Stimulated activated CD4-positive, alpha-beta T cell treated with anti-CD3 and anti-CD28 coated beads, Interleukin-15, amount 100 ng/mL, for 1 hour (primary cell): ENCODE measurements at places on chromosomes 12 and 14.

DNA sequence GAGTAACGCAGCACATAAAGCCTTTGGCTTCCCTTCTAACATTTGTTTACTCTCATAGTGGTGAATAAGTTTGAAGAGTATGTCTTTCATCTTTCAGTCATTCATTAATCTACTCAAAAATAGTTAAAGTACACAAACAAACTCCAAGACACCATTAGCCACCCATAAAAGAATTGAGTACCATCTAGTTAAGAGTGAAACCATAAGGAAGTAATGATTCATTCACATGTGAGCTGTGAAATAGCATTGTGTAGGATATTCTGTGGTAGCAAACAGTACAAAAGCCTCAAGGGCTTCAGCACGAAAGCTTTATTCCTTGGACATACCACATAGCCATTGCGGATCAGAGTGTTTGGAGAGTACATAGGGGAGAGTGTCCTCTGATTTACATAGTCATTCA lies 13.9 kb downstream of the SYT1 start:
- DNase-seq = no peak

- no peak for DNase-seq
Measured at GRCh38 chr12:103887738-103888137, 42.5 kb upstream of the HSP90B1 start.

GRCh38 chr14:98834119-98834518 lies 437.9 kb downstream of the BCL11B start:
- DNase-seq = no peak

DNA sequence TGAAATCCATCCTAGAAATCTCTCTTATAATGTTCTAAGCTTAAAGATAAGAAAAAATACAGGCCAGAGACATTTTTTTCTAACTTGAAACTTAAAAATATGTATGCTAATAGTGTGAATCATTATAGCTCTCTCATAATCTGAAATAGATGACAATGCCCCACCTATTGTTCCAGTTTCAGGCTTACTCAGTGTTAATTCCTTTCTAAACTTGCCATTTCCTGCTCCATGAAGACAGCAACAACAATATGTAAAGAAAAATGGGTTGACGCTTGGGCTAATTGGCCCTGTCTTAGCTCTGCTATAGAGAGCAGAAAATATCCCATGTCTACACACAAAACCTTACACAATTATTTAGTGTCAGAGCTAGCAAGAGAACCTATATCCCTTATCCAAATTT lies 37.1 kb downstream of the LMO3 start:
- DNase-seq = no peak

GRCh38 chr14:98803196-98803595 lies 468.8 kb downstream of the BCL11B start:
- DNase-seq = no peak

DNA sequence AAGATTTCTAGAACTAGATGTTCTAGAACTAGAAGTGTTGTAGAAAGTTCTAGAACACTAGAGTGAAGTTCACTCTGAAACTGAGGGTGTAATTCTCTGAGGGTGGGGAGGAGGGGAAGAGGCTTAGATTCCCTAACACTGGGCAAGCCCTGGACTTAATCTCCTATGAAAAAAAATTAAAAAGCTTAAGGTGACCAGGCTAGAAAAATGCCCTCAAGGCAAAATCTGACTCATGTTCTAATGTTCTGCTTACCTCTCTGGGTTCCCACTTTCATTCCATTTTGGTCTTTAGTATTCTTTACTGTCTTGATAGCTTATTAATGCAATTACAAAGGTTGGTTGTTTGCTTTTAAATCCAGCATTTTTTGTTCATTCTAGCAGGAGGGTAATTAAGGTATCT lies 101.5 kb downstream of the KICS2 start:
- DNase-seq = no peak

GRCh38 chr14:72776701-72777261 lies 117.1 kb downstream of the DPF3 start:
- DNase-seq = no peak

DNA sequence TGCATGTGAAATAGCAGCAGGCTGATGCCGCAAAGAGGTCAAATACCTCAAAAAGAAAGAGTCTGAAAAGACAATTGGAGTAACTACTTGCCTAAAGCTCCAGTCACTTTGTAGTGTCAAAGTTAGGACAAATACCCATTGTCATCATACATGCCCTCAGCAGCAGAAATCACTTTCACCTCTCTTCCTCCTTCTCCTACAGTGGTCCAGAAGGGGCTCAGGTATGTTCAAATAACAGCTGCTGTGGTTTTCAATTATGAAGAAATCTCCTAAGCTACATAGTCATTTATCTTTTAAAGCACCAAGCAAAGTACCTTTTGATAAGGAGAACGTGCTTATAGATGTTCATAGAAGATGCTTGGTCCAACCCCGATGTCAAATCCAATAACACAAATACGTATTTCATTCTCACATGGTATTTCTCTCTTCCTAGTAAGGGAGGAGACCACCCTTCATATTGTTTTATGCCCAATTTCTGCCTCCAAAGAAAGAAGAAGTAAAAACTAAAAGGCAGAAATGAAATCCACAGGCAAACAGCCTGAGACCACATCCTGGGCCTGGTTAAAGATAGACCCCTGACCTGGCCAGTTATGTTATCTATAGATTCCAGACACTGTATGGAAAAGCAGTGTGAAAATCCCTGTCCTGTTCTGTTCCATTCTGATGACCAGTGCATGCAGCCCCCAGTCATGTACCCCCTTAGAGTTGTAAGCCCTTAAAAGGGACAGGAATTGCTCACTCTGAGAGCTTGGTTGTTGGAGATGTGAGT lies 23.7 kb downstream of the GYS2 start:
- DNase-seq = no peak

GRCh38 chr14:60512973-60513571 lies 4.1 kb downstream of the SIX6 start:
- DNase-seq = no peak

DNA sequence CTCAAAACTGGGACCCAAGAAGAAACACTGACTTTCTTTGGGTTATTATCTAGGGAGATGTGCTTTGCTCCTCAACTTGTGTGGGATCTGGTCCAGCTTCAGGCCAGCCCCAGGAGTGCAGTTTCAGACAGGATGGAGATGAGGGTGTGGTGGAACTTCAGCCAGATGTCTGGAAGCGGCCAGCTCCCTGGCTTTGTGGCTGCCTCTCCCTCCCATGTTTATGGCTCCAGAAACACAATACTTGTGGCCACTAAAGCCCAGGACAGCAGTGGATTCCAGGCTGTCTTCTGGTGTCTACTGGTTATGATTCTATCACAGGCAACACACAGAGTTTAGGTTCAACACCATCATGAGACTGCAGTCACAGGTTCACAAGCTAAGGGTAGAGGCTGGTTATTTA lies 44.2 kb upstream of the EMP1 start:
- DNase-seq = no peak

DNA sequence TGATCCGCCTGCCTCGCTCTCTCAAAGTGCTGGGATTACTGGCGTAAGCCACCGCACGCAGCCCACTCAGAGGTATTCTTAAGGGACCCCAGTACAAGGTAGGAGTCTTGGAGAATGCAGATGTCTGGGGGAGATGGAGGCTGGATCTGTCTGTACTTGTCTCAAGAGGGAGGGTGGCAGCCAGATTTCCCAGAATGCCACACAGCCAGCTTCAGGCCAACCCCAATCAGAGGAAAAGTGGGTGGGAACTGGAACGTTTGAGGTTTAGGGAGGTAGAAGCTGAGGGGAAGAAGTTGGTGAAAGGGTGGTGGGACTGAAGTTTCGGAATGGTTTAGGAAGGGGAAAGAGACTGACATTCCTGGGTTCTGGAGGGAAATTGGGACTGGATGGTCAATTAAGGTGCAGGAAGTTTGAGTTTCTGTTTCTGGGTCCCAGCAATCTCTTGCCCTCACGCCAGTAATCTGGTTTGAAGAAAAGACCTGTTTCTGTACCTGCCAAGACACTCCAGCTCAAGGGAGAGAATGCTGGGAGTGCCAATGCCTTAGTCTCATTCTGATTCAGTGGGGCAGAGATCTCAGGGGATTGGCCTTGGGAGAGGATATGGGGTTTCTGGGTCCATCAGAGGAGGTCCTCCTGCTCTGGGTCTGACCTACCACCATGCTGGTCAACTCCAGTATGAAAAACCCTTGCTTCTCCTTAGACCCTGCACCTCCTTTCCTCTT lies 8.1 kb upstream of the ZNF385A start:
- DNase-seq = no peak

DNA sequence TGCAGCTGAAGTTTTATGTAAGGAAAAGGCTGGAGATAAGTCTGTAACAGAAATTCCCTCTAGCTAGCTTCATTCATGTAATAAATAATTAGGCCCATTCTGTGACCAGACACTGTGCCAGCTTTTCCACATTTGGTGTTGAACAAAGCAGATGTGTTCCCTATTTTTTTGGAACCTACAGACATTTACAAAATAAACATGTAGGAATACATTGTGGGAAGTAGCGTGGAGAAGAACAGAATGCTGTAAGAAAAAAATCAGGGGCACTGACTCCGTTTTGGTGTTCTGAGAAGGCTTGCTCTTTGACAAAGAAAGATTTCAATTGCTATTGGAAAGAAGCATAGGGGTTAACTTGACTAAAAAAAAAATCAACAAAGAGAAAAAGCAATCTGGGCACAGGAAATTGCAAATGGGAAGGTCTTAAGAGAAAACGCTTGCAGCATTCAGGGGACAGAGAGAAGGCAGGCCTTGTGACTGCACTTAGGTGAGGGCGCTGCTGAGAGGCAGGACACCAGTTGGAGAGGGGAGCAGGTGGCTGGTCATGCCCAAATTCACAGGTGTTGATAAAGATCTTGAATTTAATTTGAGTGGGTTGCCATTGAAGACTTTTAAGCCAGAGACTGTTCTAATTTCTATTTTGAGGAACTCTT lies 4.0 kb downstream of the FAR2 start:
- DNase-seq = no peak

- no peak for DNase-seq
Measured at GRCh38 chr12:105470601-105471000, 140.1 kb downstream of the C12orf75 start.

GRCh38 chr12:64237382-64237781 lies 15.3 kb upstream of the KICS2 start:
- DNase-seq = no peak

DNA sequence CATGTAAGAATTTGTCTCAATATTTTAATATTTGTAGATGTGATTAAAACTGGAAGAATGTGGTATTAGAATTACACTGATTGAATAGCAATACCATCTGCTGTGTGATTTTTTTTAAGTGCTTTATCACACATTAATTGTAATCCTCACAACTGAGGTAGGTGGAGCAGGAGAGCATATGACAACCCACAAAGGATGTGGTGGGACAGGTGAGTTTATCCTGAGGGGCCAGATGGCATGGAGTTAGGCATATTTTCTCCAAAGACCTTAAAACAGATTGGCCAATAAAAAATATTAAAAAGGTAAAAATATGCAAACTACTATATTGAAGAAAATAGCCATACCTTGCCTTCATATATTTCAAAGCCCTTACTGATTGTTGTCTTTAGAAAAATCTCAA lies 7.8 kb downstream of the LRRC10 start:
- no peak for DNase-seq

GRCh38 chr14:69013943-69014782 lies 35.1 kb upstream of the ACTN1 start:
- DNase-seq = no peak

GRCh38 chr12:116577154-116577561 lies 18.0 kb downstream of the MAP1LC3B2 start:
- no peak for DNase-seq
